ENCODE measurements at places on chromosomes 2 and 18. TPM values are rescaled to one million over a fixed set of nuclear protein-coding genes. Genes with fewer than 3 reads are reported as not detected.

DNA sequence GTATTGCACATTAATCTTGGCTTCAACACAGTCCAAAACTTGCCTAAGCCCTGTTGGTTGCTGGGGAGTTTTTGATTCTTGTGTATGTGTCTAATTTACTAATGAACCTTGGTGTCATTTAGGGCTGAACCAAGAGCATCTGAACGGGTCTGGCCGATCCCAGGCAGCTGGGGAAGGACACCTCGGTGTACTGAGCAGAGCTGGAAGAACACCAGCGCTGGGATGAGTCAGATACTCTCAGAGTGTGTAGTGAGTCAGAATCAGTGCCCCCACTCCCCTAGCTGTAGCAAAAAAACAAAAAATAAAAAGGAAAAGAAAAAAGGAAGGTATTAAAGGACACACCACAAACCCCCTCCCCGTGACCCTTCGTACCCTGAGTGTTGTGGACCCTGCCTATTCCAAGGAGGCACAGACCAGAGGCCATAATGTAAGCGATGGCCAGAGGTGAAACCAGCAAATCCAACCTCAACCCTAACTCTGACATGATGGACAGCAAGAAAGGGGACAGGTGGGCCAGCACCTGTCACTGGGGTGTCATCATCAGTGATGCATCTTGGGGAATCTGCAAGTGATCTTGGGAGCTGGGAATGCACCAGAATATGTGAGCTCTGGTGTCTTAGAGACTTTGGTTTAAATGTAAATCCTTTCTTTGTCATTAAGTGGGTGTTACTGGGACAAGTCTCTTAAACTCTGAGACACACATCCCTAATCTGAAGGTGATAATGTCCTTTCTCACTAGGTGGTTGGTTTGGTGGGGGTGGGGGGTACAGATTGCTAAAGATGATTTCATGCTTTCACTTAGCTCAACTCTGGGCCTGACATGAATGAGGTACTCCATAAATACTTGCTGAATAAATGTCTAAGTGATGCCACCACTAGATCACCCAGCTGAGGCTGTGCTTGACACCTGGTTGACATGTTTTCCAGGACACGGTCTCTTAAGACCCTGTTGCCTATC lies 34.2 kb upstream of the NCOA1 start:
- no peak overlapping the region for H3K4me3 ChIP-seq
- H3K27me3 ChIP-seq, result no peaks in the 10 kb centered on the region
- DNase-seq, result peak; percentile 69

DNA sequence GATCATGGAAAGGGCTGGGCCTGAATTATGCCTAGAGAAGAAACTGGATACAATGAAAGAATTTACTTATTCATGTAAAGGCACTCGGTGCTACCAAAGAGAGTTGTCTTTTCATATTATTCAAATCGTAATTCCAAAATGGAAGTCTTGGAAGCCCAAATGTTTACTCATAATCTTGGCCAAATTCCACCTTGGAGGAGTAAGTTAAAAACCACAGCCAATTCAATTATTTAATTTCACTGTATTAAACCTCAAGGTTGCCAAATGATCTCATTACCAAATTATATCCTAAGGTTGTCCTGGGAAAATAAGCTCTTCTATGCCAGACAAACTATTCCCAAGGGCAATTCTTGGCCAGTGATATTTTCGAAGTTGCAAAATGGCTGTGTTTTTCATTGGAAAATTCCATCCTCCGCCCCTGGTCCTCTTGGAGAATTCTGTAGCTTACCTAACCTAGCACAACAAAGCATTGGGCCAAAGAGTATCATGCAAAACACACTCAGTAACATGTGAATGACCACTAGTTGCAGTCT lies 11.1 kb upstream of the VPS4B start:
- no peak for DNase-seq
- H3K27me3 ChIP-seq, result peaks cover 18% of the 10 kb centered on the region
- H3K27ac ChIP-seq, result no peak overlapping the region
- H3K36me3 ChIP-seq, result no peaks in the 10 kb centered on the region
- no peaks in the 10 kb centered on the region for H3K4me1 ChIP-seq
- no peak overlapping the region for H3K4me3 ChIP-seq

- peak overlapping the region; percentile 65 for H3K27ac ChIP-seq
- no peak overlapping the region for H3K4me3 ChIP-seq
- no peaks in the 10 kb centered on the region for H3K4me1 ChIP-seq
- DNase-seq, result no peak
- H3K36me3 ChIP-seq, result no peaks in the 10 kb centered on the region
- no peaks in the 10 kb centered on the region for H3K27me3 ChIP-seq
Measured at GRCh38 chr2:203758841-203759689, 52.6 kb downstream of the CD28 start.

GRCh38 chr2:194566907-194567660 lies 1089.9 kb upstream of the SLC39A10 start:
- no peaks in the 10 kb centered on the region for H3K4me1 ChIP-seq
- H3K27ac ChIP-seq, result no peak overlapping the region
- DNase-seq, result no peak
- H3K36me3 ChIP-seq, result no peaks in the 10 kb centered on the region
- no peaks in the 10 kb centered on the region for H3K27me3 ChIP-seq
- no peak overlapping the region for H3K4me3 ChIP-seq

DNA sequence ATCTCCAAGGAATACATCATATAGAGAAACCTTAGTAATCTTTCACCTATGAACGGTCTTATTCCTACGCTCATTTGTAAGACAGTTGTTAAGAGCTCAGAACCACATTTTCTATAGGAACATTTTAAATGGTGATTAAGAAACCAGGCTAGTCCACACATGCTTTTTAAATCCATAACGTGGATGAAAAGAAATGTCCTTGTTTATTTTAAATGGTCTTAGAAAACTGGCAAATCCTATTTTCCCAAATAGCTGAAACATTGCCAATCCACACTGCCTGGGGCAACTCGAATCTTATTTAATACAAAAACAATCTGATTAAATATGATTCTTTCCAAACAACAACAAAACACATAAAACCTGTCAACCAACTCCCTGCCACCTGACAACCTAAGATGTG lies 23.7 kb downstream of the METTL8 start:
- H3K4me3 ChIP-seq, result no peak overlapping the region
- DNase-seq, result no peak
- no peaks in the 10 kb centered on the region for H3K36me3 ChIP-seq
- H3K4me1 ChIP-seq, result peaks cover 13% of the 10 kb centered on the region
- no peaks in the 10 kb centered on the region for H3K27me3 ChIP-seq

DNA sequence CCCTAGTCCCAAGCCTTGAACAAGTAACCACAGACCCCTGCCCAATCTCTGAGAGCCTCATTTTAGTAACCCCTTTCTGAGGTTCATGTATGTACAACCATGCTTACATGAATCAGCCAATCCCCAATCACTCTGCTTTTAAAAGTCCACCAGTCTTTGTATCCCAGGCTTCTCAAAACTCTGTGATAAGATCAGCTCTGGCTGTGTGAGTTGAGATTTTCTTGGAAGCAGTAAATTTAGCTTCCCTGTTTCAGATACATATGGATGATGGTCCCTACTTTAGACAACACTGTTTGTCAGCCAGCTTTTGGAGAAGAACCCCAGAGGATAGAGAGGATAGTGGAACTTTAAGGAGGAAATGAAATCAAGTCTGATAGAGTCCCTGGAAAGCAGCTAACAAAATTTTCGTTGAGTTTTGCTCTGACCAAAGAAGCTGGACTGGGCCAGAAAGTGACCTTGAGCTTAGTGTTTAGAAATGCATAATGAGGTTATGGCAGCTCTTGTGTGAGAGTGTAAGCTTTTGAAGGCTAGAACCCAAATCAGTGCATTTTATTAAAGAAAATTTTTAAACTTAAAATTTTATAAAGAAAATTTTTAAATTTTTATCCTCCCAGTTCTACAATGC lies 3.7 kb downstream of the ADNP2 start:
- H3K4me1 ChIP-seq, result peaks cover 13% of the 10 kb centered on the region
- H3K36me3 ChIP-seq, result no peaks in the 10 kb centered on the region
- H3K27me3 ChIP-seq, result no peaks in the 10 kb centered on the region

The MYO3B gene
- 1.1 TPM for total RNA-seq

The EMILIN2 gene
- 10.6 TPM for total RNA-seq
